Activated CD4-positive, alpha-beta T cell treated with anti-CD3 and anti-CD28 coated beads, Interleukin-2, amount 50 U/mL, for 16 hours (primary cell): ENCODE measurements at places on chromosomes 5 and 9.

DNA sequence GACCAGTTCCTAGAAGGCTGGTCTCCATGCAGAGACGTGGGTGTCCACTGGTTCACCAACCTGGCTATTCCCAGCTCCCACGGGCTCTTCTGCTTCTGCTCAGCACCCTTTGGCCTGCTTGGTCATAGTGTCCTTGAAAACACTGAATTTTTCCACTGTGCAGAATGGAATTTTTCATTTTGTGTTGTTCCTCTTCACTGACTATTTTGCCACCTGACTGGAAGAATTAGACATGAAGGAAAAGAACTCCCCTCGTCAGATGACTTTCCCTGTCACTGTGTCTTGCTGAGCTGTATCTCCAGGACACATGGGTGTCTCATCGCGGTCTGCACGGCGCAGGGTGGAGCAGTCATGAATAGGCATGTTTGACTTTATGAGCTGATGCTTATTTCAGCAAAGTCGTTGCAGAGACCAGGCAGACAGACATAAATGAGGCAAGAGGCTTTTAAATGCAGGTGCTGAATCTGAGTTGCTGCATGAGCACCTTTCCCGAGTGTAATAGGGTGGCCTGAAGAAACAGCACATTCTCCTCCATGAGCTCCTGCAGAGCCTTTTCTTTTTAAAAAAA is 50.2 kb upstream of the SEMA4D start:
- no peak for DNase-seq

GRCh38 chr9:124442826-124443225 is 7.4 kb upstream of the ADGRD2 start:
- no peak for DNase-seq

- DNase-seq, result no peak
Observed at GRCh38 chr9:100794738-100795269, 216.9 kb downstream of the CAVIN4 start.

DNA sequence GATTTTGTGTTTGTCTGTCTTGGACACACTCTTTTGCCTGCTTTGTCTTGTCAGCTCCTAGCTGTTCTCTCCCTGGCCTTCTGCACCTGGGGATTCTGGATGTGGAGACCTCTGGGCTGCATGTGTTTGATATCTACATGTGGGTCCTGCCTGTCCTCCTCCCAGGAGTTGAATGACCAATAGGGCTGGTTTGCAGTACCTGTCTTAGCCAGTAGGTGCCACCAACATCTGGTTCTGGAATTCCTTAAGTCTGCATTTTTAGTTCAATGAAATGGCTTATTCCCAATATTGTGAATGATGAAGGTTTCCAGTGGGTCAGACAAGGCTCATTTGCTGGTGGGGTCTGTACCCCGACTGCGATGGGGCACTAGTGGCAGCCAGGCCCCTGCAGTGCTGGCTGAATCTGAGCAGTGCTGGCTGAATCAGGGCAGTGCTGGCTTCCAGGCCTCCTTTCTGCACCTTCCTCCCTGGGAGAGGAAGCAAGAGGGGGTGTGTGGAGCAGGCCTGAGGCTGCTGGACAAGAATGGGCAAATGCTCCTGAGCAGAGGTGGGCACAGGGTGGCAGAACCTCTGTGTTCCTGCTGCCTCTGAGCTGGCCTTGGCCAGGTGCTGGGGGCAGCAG is 73.3 kb downstream of the RXRA start:
- peak; percentile 28 for DNase-seq

DNA sequence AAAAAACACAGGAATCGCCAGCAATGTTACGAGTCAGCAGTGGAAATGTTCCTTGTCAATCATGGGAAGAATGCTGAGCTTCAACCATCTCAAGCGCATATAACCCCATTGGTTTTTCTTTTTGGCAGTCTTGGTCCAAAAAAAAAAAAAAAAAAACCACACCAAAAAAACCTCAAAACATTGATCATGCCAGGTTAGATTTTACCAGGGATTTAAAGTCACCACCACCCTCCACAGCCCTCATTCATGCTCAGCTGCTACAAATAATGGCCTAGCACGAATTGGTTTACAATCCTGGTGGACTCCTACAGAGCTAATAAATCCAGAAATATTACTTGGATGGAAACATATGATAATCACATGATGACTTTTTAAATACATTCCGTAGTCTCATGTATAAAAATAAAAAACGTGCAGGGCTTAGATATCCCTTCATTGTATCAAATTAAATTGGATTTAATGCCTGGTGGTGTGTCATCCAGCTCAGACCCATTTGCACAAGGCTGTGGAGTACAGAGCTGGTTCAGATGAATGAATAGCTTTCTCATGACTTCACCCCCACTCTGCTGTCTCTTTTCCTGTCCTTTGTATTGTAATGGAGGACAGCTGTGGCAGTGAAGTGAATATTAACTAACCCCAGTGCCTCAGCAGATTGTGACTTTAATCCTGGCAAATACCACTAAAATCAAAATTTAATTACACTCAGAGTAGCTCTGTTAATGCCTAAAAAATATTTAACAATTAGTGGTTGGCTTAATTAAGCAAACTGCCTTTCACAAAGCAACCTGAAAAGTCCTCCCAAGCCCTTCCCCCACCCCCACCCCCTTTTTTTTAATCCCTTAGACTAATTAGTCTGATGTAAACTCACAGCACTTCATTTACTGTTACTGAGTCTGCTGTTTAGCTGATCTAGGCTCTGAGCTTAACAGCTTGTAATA is 626.5 kb upstream of the ZNF608 start:
- no peak for DNase-seq
